ENCODE measurements at places on chromosomes 4 and X. TPM values are rescaled to one million over a fixed set of nuclear protein-coding genes. Genes with fewer than 3 reads are reported as not detected.

DNA sequence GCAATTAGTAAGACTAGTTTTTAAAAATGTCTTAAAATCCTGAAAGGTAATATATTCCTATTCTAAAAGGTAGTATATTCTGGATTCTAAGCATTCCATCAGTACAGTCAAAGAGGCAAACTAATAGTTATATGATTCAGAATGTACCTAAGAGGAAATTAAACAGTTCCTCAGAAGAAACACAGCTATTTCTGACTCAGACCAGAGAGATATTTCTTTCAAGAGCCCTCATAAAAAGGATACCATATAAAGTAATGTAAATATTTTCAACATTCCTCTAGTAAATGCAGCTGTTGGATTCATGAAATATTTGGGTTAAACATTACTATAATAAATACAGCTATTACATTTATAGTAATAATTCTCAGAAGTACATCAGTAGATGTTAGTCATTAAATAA is 358.3 kb downstream of the MAGEB5 start:
- DNase-seq: no peak

DNA sequence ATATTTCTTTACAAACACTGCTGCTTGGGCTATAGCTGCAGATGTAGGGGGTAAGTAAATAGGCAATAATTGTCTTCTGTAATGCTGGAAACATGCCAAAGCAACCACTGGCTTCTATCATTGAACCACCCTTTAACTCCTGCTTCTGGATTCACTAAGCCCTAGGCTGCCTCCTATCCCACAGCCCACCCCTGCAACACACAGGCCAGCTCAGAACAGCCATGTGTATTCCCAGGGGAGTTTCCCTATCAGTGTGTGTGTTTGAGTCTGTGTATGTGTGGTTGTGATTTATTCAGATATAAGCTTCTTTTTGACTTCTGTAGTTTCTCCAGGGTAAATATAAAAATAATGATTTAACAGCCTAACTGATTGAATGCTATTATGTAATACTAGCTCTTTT is 291.3 kb downstream of the PCDH10 start:
- DNase-seq: no peak

DNA sequence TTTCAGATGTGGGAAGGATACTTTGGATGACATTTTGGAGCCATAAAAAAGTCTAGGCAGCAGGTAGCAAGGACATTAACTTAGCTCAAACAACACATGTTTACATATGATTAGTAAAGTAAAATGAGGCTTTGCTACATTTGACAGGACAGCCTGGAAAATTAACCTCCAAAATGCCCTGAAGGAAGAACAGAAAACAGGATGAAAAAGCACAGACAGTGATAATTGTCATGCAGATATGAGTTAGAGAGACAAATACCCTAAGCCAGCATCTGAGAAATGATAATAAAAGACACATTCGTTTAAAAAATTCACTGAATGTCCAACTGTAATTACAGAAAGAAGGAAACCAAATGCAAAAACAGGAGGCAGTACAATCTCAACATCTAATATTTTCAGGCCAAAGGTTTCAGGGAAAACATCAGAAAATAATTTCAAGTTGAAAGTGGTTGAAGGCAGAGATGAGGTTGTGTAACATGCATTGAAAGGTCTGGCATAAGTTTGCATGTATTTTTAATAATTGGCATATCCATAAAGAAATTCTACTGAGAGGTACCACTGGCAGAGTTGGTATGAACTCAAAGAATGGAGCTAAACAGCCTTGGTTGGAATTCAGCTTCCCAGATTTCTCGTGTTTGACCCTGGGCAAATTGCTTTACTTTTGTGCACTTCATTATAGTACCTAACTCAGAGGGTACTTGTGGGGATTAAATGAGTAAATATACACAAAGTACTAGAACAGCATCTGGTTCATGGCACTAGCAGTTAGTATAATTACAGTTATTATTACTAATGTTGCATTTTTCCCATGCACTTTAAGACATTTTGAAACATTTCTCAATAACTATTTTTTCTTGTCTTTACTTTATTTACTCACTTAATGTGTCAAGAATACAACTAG is 54.4 kb upstream of the MAP9 start:
- DNase-seq: no peak

DNA sequence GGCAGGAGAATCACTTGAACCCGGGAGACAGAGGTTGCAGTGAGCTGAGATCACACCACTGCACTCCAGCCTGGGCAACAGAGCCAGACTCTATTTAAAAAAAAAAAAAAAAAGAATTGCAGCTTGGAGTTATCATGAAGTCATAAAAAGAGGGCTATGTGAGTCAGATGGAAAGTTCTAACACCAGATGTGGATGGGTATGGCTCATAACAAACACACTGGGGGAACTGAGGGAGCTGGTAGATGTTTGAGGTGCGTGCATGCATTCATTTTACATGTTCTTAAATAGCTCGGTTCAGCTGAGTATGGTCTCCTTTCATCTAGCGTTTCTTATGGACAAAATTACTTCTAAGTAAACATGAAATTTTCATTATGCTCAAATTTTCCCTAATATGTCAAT is 11.7 kb downstream of the TRMT2B start:
- DNase-seq: no peak

The UFSP2 gene
- 29.4 TPM for total RNA-seq

The SPATA4 gene
- 0.20 TPM for total RNA-seq

The POU3F4 gene
- total RNA-seq: not detected

The SH2D1A gene
- total RNA-seq: 0.15 TPM
